ENCODE measurements at places on chromosomes 6 and 20. TPM values are rescaled to one million over a fixed set of nuclear protein-coding genes. Genes with fewer than 3 reads are reported as not detected.

DNA sequence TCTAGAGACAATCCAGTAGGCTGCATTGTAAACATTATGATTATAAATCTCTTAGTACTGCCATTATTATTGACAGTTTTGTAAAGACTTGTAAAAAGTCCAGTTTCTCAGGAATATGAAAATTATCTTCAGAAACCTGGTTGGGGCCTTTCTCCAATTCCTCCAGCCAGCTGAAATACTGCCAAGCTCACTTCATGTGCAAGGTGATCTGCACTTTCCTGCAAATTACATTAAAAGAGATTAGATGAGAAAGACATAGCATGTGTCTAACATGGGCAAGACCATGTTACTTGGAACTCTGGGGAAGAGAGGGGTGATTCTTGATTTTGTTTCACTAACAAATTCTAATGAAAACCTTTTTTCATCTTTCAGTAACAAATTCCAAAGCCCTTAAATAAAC is 24.0 kb downstream of the PGM3 start:
- DNase-seq = no peak

DNA sequence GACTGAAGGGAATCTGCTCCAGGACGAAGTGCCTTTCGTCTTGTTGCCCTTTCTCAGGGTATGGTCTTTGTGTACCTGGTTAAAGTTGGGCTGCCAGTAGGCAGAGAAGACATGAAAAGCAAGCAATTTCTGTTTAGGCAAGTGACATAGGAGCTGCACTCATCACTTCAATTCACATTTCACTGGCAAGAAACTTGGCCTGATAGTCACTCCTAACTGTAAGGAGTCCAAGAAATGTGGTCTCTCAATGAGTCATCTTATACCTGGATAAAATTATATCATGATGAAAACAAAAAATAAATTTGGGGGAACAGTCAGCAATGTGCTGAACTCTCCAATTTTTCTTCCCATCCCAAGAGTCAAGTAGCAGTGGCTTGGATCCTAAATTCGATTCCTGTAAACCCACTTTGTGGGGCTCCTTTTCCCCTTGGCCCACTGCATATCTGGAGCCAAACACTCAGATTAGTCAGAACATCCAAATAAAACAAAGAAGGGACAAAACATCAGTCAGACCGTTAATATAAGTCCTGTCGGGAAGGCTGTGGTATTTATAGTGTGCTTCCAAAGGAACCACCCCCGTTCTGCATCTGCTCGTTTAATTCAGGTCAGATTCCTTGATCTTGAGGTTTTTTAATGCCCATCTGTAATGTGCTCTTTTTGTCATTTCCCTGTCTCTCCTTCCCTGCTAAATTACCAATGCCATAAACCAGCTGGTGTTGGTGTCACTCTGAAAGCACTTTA is 5.0 kb upstream of the GABRR1 start:
- DNase-seq = no peak

- DNase-seq = no peak
Measured at GRCh38 chr6:33839399-33840047, 35.7 kb upstream of the MLN start.

The PPIL6 gene
- 2.0 TPM for total RNA-seq

The KCNQ5 gene
- 90.7 TPM for total RNA-seq

The POLR1H gene
- 21.9 TPM for total RNA-seq

The GATA5 gene
- total RNA-seq = 0.13 TPM

Data from psoas muscle (tissue), 8 donors.